Renal pelvis (tissue), 12 donors: ENCODE measurements at places on chromosomes 12 and 14. TPM values are rescaled to one million over a fixed set of nuclear protein-coding genes. Genes with fewer than 3 reads are reported as not detected.

DNA sequence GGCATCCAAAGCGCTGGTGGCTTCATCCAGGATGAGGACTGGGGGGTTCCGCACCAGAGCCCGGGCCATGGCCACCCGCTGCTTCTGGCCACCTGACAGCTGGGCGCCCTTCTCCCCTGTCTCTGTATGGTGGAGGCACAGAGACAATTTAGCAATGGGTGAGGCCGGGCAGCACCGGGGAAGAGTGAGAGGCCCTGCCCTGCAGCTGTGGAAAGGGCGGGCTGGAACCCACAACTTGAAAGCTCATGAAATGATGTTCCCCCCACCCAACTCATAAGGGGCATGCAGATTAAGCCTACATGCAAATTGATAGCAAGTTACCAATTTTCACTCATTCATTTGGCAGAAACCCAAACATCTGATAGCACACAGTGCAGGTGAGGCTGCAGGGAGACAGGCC is 34.1 kb downstream of the ABCB9 start:
- no peak for DNase-seq

DNA sequence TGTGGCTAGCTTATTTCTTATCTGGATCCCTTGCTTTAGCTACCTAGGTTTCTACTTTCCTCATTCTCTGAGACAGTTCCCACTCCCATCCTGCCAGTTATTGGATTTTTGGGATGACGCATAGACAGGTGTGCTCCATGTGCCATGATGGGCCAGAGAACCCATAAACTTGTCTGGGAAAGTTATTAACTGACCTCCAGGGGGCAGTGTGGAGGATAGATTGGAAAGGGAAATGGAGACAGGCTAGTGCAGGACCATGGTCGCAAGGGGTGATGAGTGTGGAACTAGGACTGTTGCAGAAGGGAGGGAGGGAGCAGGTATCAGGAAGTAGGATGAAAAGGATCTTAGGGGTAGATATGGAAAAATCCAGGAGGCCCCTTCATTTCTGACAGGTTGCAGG is 80.3 kb downstream of the ESRRB start:
- no peak for DNase-seq

DNA sequence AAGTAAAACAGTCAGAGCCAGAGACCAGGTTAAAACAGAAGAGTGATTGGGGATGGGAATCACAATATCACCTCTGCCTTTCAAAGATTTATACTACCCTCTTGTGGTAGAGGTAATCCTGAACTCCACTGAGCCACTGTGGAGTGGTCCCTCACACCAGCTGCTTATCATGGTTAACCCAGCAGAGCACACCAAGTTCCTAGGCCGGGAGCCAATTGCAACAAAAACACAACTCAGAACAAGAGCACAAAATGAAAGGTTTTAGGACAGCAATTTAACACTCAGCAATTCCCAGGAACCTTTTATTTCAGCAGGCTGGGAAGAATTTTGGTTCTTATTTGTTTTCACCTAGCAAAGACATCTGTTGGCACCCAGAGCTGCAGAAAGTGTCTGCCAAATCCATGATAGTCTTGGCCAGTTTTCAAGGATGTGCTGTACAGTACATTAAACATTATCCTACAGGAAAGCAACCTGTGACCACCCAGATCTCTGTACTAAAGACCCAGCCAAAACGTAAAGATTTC is 220.5 kb upstream of the ATXN7L3B start:
- peak; percentile 79 for DNase-seq

DNA sequence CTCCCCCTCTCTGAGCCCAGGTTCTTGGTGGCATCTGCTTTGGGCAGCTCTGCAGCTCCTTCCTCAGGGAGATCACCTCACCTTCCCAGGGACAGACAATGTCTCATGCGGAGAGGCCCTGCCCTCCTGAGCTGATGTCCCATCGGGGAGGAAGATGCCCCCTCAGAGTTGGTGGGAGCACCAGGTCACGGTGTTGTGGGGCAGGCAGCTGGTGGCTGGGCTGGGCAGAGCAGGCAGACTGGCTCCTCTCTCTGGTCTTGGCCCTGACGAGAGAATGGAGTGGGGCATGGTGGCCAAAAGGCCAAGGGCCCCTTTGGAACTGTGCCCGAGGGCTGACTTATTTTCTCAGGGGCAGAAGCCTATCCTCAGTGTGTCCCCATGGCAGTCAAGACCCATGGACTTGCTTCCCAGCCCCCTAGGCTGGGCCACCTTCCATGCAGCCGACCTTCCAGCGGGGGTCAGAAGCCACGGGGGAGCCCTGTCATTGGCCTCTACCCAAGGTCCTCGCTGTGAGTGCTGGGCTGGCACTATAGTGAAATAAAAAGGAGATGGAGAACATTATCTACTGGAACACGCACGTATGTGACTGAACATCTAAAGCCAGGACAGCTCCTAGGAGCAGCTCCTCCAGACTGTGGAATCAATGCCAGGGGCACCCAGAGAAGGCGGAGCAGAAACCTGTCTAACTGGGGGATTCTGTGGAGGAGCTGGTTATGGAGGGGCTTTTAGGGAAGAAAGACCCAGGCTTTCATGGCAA is 21.9 kb downstream of the PPP2R5C start:
- DNase-seq, result no peak

GRCh38 chr12:89815225-89815624 is 106.6 kb upstream of the ATP2B1 start:
- DNase-seq, result no peak

DNA sequence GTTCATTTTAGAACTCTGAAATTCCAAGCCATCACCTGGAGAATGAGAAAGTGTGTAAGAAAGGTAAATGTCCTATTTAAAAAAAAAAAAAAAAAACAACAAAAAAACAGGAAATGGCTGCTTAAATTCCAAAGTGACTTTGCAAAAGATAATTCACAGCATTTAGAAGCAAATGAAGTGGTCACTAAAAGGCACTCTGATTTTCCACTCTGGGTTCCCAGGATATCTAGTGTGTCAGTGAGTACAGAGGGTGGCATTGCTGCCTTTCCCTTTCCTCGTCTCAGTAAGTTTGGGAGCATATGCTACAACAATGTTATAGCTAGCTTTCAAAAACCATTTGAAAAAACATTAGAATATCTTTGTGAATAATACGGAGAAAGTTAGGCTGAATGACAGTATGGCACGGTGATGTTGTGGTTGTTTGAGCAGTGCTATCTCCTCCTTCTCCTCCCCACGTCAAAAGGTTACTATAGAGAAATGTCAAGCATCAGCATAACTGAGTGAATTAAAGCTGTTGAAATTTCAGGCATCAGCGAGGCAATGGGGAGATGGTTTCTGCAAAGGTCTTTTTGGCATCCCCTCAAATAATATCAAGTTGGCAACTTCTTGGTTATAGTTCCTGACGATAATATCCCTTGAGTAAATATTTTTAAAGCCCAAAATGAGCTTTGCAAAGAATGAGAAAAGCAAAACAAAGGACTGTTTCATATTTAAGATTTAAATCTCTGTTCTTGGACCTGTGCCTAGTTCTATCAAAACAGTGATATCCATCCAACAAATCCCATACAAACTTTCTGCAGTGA is 164.5 kb upstream of the E2F7 start:
- DNase-seq, result no peak

GRCh38 chr14:63318835-63319234 is at the start of gene GPHB5:
Gene GPHB5, minus strand, starts transcription at chr14:63318935. Its CDS starts 1,086 bp downstream, at chr14:63317849.
- DNase-seq, result no peak

DNA sequence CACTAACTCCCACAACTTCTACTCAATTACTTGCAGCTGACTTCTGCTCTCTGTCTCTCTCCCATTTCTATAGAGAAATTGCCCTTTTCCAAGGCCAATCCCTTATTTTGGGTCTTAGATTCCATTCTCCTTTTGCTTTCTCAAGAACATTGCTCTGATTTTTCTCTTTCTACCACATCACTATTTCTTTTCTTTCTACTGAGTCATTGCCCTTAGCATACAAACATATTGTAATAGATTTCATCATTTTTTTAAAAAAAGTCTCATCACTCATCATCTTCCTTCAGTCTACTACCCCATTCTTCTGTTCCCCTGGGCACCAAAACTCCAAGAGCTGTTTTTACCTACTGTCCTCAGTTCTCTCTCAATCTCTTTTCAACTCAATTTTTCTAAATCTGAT is 4.4 kb upstream of the KCNA1 start:
- DNase-seq, result no peak

TAS2R9 gene
- polyA plus RNA-seq, result not detected

PIANP gene
- polyA plus RNA-seq, result 12.8 TPM
